Activated T-helper 17 cell treated with anti-CD3 and anti-CD28 coated beads, Interleukin-2, amount 50 U/mL, for 72 hours (primary cell): ENCODE measurements at places on chromosomes 12 and 14.
A peak's percentile ranks its signal among the peaks of the same experiment; 100 is the strongest.

DNA sequence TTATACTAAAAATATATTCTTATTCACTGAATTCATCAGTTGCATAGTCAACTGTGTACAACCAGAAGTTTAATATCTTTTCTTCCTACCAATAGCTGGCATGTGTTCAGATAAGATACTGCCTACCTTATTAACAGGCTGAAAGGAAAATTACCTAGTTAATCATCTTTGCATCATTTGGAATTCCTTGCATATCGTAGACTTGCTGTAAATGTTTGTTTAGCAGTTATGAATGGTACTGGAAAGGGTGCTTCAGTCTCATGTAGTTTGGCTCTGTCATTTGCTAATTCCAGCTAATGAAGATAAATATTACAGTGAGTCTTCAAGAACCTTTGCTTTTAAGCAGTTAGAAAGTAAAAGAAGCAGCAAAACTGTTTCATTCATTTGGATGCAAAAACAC lies 84.4 kb downstream of the PPHLN1 start:
- ATAC-seq: no peak

DNA sequence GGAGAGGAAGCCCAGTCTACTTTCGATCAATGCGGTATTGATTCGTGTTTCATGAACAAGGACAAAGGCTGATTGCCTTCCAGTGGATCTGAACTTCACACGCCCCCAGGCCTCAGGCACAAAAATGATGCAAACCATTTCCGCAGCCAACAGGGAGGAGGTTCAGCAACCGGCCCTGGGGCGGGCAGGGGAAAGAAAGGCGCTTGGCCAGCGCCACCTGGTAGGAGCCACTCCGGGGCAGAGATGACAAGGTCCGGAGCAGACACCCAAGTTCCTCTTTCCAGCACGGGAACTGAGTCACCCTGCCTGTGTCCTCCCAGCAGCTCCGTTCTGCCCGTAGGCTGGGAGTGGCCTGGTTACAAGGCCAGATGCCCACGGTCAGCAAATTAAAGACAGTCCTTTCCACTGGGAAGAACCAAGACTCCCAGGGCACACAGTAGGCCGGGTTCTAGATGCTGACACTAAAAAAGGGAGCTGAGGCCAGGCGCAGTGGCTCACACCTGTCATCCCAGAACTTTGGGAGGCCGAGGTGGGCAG lies 136.3 kb downstream of the SCARB1 start:
- ATAC-seq: no peak

- ATAC-seq: no peak
Observed at GRCh38 chr14:58513272-58513671, 85.8 kb downstream of the KIAA0586 start.

GRCh38 chr14:74619672-74620131 lies 7.7 kb upstream of the LTBP2 start:
- no peak for ATAC-seq

DNA sequence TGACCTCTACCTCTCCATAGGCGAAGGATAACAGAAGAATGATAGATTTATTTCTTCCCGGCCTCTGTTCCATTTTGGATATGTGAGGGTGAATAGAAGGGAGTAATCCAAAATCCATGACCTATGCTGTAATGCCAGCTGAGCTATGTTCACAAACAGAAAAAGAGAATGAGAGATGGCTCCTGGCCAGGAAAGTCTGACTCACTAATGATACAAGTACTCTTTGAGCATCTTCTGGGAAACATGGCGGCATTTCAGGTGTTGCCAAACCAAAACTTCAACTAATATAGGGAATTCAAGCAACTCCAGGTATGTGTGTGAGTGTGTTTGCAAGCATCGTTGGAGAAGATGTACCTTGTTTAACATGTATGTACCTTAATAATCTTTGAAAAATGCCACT lies 55.1 kb downstream of the MED13L start:
- ATAC-seq: peak; percentile 38

GRCh38 chr14:89399594-89400068 lies 17.4 kb downstream of the FOXN3 start:
- no peak for ATAC-seq

GRCh38 chr14:95409477-95410272 lies 90.0 kb upstream of the CLMN start:
- no peak for ATAC-seq

GRCh38 chr12:131716282-131716681 lies 5.4 kb downstream of the SFSWAP start:
- ATAC-seq: no peak

DNA sequence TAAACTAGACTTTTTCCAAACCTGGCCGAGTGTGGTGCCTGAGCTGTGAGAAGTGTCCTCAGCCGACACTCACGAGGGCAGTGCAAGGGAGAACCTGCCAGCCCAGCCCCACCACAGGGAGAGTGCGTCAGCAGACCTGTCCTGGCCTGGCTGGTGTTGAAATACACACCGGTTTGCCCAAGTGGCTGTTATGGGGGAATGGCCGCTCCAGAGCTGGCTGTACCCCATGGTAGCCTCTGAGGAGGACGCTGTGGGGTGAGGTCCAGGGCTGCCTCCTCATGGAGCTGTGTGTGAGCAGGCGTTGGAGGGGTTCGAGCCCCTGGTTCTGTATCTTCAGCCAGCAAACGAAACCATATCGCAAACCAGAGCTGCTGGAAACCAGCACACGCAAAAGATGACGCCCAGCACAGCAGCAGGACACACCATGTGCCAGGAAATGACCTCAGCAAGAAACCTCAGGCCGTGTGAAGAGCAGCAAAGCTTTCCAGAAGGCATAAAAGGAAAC lies 9.4 kb downstream of the ANKRD9 start:
- peak; percentile 68 for ATAC-seq

- peak; percentile 94 for ATAC-seq
Observed at GRCh38 chr12:92055877-92056276, 89.8 kb downstream of the BTG1 start.

- ATAC-seq: no peak
Observed at GRCh38 chr14:20723488-20723887, 22.2 kb upstream of the EDDM3A start.

- ATAC-seq: no peak
Observed at GRCh38 chr14:54591866-54592265, 24.9 kb downstream of the SAMD4A start.

- ATAC-seq: no peak
Observed at GRCh38 chr14:49960453-49960852, 67.6 kb downstream of the ARF6 start.

GRCh38 chr14:59091976-59092375 lies 96.5 kb upstream of the DAAM1 start:
- no peak for ATAC-seq

DNA sequence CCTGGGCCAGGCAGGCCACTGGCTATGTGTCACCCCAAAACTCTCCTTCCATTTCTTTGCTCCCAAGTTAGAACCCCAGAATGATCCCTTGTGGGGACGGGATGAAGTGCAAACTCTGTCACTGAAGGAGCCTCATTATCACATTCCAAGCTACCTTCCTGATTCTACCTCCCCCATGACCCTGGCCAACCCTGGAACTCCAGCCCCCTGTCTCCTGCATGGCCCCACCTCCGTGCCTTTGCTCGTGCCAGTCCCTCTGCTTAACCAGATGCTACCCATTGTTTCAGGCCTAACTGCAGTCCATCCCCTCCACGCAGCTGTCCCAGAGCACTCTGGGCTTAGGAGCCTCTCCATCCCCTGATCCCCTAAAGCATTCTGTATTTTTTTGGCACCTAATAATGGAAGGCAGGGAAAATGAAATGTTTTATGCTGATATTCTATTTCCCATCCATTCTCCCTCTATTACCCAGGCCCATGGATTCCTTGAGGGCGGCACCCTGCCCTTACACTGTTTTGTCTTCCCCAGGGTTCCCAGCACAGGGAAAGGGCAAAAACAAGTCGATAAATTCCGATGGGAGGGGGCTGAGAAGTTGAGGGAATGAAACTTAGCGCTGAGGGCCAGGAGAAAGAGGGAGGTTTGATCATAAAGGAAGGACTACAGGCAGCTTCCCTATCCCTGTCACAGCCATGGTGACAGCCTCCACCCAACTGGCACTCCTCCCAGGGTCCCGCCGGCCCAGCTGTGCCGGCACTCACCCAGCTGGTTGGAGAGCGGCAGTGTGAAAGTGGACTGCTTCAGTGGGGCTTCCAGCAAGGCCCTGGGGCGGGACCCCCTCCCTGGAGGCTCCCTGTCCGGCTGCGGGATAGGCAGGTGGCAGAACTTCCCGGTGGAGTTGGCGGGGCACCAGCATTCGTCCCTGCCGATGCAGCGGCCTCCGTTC lies 58.1 kb downstream of the ISCA2 start:
- no peak for ATAC-seq

- peak; percentile 84 for ATAC-seq
Observed at GRCh38 chr14:51304438-51304837, 64.4 kb downstream of the TMX1 start.

GRCh38 chr12:22543246-22544037 lies 900 bp downstream of the C2CD5 start:
- peak; percentile 67 for ATAC-seq

GRCh38 chr12:4506870-4507269 lies 31.8 kb upstream of the RAD51AP1 start:
- ATAC-seq: peak; percentile 100
